ENCODE measurements at places on chromosomes 12 and 14.

- no peak for DNase-seq
Measured at GRCh38 chr14:50364792-50365191, 31.9 kb downstream of the CDKL1 start.

GRCh38 chr14:58972233-58973017 lies 216.0 kb upstream of the DAAM1 start:
- no peak for DNase-seq

DNA sequence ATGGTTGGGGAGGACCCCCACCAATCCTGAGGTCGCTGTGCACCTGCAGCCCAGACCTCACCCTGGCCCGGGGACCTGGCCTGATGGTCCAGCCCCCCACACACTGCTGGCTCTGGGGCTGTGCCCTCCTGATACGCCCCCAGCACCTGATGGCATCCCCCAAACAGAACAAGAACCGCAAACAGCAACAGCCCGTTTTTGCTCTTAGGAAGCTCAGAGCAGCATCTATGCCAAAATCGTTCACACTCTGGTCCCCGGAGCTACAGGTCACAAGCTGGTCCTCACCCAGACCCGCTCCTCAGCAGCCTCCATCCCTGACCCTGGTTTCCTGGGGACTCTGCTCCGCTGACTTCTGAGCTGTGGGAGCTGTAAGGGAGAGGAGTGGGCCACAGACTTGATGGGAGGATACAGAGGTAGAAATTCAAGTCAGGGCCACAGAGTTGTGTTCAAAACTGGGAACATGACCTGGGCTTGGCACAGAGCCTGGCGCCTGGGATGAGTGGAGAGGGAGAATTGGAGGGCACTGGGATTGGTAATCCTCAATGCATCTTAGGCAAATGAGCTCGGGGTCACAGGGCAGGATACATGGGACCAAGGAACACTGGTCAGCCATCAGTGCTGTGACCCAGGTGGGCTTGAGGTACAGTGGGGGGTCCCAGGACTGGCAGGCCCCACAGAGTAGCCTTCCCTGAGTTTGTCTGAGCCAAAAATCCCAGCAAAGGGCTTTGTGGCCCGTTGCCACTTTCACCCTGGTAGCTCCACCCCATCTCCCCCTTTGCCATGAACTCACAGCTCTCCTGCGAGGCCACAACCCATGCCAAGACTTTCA lies 170.9 kb upstream of the RTL1 start:
- no peak for DNase-seq

DNA sequence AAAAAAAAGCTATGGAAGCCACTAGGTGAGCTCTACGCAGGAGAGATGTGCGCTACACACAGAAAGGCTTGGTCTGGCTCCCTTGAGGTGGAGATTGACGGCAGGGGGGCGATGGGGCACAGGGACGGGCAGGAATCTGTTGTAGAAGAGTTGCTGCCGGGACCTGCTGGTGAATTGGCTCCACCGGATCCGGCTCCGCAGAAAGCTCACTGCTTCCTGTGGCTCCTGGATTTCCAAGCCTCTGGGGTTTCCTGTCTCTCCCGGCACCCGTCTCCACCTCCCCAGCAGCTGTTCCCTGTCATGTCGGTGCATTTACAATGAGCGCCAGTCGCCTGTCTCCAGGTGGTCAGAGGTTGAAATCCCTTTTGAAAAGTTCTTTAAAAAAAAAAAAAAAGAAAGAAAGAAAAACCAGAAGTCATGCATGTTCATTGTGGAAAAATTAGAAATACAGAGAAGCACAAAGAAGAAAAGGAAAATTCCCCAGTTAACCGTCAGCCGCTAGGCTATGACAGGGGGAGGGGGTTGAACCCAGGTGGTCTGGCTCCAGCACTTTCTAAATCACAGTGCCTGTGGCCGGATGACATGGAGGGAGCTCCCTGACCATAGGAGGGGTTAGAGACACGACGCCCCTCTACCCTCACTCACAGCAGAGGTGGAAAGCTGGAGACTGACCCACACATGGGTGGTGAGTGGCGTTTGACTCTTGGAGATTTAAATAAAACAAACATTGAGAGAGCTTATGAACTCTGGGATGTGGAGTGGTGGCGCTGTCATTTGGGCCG lies 20.8 kb downstream of the FAM222A start:
- DNase-seq = no peak

DNA sequence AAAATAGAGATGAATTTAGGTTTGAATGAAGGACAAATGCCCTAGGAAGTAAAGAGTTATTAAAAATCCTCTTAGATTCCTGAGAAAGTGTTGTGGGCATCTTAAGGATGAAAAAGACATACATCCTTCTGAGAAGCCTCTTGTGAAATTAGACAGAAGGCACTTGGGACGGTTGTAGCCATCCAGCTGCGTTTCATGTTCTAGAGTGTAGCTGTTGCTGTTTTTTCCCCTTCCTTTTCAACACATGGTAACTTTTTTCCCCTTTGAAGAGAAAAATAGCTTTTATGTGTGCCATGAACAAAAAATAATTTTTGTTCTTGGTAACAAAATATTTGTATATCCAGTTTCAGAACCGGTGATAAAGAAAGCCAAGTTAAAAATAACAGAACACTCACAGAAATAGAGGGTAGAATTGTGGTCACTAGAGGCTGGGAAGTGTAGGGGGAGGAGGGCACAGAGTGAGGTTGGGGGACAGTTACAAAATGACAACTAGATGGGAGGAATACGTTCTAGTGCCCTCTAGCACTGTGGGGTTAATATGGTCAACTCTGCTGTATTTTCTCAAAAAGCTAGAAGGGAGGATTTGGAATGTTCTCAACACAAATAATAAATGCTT lies 58.4 kb downstream of the PTHLH start:
- no peak for DNase-seq

- no peak for DNase-seq
Measured at GRCh38 chr14:79602742-79603141, 608.6 kb downstream of the DIO2 start.

DNA sequence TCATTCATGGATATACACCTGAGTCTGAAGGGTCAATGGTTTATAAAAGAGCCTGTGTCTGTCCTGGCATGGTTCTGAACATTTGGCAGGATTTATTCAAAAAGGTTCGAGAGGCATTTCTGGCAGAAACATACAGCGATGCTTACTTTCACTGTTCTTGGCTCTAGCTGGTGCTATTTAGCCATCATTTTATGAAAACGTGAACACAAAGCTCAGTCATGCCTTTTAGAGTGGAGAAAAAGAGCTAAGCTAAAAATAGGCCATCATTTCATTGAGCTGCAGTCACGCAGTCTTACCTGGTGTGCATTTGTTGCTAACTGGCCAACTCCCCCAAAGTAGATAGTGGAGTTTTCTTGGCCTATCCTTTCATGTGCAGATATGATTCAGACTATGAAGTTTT lies 1209.5 kb downstream of the SLC16A7 start:
- DNase-seq = no peak

GRCh38 chr12:13350946-13351345 lies 154.4 kb downstream of the EMP1 start:
- DNase-seq = no peak

- no peak for DNase-seq
Measured at GRCh38 chr14:81772381-81772780, 238.7 kb upstream of the SEL1L start.

DNA sequence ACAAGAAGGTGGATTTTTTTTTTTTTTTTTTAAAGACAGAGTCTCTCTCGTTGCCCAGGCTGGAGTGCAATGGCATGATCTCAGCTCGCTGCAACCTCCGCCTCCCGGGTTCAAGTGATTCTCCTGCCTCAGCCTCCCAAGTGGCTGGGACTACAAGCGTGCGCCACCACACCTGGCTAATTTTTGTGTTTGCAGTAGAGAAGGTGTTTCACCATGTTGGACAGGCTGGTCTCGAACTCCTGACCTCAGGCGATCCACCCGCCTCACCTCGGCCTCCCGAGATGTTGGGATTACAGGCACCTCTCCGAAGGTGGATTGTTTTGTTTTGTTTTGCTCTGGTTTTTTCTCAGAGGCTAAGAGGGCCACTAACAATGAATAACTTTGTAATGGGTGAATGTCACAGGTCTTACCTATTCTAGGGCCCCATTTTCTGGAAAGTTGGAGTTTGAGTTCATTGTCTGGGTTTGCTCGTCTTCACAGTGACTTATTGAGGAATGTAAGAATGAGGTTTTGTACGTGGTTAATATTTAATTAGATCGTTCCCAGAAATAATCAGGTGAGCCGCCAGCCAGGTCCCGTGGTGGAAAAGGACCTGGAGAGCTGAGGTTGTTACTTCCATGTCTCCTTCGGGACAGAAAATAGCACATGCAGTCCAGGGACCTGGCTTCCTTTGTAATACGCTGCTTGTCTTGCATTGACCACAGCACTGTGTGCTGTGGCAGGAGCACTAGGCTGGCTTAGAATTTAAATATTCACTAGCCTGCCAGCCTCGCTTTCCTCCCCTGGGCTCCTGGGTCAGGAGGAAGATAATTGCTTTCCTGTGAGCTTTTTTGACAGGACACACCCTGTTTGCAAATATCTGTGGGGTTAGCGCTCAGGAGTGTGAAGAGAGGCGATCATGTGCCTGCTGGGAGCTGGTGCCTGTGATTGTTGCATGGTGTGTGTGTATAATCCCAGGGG lies 2.3 kb downstream of the HIP1R start:
- DNase-seq = no peak

- DNase-seq = no peak
Measured at GRCh38 chr12:129211862-129212630, 358.8 kb downstream of the GLT1D1 start.

DNA sequence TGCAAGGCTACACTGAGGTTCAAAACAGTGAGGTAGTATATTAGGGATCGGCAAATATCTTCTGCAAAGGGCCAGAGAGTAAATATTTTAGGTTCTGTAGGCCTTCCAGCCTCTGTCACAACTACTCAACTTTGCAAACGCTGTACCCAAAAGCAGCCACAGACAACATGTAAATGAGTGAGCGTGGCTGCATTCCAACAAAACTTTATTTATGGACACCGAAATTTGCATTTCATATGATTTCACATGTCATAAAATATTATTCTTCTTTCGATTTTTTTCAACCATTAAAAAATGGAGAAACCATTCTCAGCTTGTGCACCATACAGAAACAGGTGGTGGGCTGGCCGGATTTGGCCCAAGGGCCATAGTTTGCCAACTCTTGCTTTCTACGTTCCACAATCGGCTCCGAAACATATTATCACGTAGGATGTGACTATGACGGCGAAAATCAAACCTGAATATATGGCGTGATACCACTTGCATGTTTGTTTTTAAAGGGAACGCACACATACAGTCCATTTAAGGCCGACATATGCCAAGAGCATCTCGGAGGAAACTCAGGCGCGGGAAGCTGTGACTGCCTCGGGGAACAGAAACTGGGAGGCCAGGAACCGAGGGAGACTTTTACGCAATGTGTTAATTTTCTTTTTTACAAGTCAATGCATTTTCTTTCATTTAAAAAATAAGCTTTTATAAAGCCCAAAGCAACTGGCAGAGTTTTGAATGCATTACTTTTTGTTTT lies 7.1 kb downstream of the NCOR2 start:
- no peak for DNase-seq

- DNase-seq = no peak
Measured at GRCh38 chr14:87934185-87934584, 58.8 kb downstream of the GALC start.

DNA sequence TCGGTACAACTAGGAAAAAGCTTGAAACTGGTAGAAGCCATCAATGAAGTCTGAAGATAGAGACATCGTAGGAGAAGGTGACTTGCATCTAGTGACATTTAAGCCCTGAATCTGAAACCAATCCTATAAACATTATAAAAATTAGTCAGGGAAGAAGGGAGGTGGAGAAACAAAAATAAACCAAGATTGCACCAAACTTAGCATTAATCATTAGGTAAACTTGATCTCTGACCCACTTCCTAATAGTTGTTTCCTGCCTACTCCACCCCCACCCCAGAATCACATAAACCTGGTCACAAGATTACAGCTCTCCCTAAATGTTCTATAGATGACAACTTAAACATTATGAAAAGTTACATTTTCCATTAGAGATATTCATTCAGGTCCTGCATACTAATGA lies 40.4 kb downstream of the TSPAN19 start:
- no peak for DNase-seq

DNA sequence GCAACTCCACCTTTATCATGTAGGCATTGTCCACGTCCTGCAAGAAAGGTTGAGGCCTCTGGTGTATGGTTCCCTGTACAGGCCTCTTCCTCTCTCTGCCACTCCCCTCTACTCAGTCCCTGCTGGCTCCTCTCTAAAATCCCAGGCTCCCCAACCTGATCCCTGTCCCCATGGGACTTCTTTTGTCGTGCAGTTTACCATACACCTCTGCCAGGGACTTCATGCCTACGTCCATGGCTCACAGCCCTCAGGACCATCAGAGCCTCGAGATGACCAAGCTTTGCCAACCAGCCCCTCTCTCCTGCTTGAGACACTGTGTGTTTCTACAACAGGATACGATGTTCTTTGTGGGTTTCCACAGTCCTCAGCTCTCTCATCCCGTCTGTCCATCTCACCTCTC lies 2.9 kb downstream of the KRT2 start:
- no peak for DNase-seq

DNA sequence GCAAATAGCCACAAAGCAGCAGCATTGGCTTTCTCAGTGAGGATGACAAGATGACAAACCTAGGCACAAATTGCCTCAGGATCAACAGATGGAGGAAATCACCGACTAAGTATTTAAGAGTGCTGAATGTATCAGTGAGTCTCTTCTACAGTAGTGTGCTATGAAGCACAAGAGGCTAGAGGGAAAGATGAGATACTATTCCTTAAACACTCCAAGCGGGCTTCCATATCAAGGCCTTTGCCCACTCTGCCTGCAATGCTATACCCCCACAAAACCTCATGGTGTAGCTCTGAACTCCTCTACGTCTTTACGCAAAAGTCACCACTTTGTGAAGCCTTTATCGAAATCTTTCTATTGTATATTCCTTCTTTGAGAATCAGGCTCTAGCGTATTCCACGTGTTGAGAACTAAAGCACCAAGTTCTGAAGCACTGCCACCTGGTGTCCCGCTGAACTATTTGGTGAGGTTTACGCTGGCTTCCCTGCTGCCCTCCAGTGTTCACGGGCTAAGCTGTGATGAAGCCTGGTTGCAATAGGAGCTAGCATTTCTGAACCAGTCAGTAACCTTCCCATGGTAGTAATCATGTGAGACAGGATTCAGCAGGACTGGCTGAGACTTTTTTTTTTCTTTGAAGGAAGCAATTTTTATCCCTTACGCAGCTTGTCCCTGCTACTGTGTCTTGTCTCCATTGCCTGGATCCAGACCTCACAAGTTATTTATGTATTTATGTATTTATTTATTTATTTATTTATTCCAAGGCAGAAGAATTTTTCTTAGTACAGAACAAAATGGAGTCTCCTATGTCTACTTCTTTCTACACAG lies 426.5 kb upstream of the OR4E1 start:
- peak; percentile 65 for DNase-seq

DNA sequence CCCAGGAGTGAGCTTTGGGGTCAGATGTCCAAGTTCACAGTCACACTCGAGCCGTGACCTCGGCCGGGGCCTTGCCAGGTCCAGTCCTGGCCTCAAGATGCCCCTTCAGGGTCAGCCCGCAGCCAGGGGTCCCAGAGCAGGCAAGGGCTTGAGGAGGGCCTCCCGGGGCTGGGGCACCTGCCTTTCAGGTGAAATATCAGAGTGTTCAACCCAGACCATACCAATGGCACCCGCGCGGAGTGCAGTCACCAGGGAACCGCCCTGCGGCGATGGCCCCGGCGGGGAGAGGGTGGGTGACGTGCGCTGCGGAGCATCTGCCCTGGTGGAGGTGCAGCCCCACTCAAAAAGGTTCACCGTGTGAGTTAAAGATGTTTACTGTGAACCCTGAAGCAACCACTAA lies 16.9 kb downstream of the LRCOL1 start:
- no peak for DNase-seq
